ENCODE measurements at places on chromosomes 6 and 20.

- H3K4me3 ChIP-seq = no peak overlapping the region
- H3K36me3 ChIP-seq = no peaks in the 10 kb centered on the region
- H3K27ac ChIP-seq = no peak overlapping the region
- H3K27me3 ChIP-seq = no peaks in the 10 kb centered on the region
- H3K4me1 ChIP-seq = no peaks in the 10 kb centered on the region
Observed at GRCh38 chr6:5167501-5167900, 82.4 kb downstream of the PPP1R3G start.

DNA sequence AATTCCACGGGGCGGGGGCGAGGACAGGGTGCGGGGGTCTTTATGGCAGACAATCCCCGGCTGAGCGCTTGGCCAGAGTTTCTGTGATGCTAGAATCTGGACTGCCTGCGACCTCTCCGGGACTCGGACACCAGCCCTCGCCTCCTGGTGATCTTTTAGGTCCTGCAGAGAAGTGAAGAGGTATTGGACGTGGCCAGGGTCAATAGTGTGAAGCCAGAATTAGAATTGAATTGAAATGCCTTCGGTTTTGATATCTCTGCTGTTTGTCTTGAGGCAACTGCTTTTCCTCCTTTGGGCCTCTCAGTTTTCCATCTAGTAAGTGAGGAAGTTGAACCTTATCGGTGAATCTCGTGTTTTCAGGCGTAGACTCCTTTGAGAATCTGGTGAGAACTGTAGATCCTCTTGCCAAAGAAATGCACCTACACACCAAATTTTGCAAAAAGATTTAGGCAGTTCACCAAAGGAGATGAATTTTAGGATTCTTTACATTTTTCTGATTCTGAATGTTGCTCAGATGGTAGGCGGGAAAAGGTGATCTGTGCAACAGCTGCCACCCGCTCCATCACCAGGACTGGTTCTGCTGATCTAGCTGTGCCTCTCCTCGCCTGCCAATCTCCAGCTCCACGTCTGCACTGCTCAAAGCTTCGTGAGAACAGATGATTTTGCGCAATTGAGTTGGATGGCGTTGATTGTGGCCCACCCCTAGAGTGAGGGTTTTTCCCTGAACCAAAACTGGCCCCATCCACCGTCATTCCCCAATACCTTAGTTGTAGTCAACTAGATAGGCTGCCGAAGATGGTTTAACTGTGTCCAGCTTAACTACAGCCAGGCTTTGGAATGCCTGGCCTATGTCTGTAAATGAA lies 837 bp upstream of the OSER1 start:
- peaks cover 3% of the 10 kb centered on the region for H3K36me3 ChIP-seq
- peak overlapping the region; percentile 77 for H3K4me3 ChIP-seq
- H3K4me1 ChIP-seq = peaks cover 37% of the 10 kb centered on the region
- H3K27ac ChIP-seq = peak overlapping the region; percentile 94
- no peaks in the 10 kb centered on the region for H3K27me3 ChIP-seq

- H3K4me3 ChIP-seq = no peak overlapping the region
- H3K27me3 ChIP-seq = no peaks in the 10 kb centered on the region
- peaks cover 17% of the 10 kb centered on the region for H3K4me1 ChIP-seq
- H3K27ac ChIP-seq = no peak overlapping the region
- no peak for DNase-seq
Observed at GRCh38 chr6:144090384-144090783, 5.0 kb downstream of the SF3B5 start.

DNA sequence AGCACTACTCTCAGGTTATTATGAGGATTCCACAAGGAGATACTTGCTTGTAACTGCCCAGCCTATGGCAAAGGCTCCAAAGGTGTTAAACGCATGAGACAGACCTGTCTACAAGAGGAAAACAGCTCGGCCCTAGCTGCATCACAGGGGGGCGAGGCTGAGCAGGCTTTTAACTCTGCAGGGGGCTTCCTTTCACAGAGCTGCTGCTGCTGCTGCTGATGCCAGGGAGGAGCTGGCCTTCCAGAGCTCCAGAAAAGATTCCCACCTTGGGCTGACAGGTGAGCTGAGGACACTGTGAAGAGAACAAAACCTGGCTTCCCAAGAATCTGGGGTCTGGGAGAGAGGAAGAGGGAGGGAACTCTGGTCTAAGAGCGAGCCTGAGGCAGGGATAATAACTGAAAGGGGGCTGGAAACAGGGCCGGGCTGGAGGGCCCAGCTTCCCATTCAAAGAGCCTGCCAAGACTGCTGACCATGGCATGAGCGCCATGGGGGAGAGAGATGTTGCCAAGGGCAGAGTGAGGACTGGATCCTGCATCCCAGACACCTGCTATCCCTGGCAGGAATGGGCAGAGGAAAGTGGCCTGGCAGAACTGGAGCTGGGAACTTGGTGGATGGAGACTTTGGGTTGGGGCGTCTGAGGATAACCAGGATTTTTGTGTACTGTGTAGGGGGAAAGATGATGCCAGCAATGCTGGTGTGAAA lies 211.1 kb upstream of the LRFN2 start:
- DNase-seq = no peak
- H3K36me3 ChIP-seq = no peaks in the 10 kb centered on the region
- no peaks in the 10 kb centered on the region for H3K27me3 ChIP-seq
- H3K4me3 ChIP-seq = no peak overlapping the region

GRCh38 chr6:30590509-30590908 lies 19.3 kb downstream of the ABCF1 start:
- H3K27ac ChIP-seq = peak overlapping the region; percentile 36
- H3K4me1 ChIP-seq = peaks cover 20% of the 10 kb centered on the region
- H3K4me3 ChIP-seq = no peak overlapping the region

DNA sequence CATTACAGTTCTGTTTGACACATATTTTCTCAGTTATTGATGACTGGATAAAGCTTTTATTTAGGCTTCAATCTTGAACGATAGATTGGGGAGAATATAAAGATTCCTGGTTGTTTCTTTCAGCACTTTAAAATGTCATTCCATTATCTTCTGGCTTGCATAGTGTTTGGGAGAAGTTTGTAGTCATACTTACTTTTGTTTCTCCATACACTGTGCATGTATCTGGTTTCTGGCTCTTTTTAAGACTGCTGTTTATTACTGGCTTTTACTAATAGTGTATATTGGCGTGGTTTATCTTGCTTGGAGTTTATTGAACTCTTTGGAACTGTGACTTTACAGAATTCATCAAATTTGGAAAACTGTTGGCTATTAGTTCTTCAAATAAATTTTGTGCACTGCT lies 49.2 kb downstream of the RGS17 start:
- H3K27me3 ChIP-seq = no peaks in the 10 kb centered on the region
- no peaks in the 10 kb centered on the region for H3K36me3 ChIP-seq
- no peaks in the 10 kb centered on the region for H3K4me1 ChIP-seq
- H3K4me3 ChIP-seq = no peak overlapping the region

DNA sequence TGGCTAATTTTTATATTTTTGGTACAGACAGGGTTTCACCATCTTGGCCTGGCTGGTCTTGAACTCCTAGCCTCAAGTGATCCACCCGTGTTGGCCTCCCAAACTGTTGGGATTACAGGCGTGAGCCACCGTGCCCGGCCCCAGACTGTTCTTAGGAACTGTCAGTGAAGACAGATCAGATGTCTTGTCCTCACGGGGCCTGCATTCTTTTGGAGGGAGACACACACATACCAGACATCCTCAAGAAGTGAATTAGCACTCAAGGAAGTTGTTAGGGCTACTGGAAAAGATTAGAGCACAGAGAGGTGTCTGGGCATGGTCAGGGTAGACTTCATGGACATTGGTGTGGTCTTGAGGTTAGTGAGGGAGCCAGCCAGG lies 10.3 kb upstream of the LPIN3 start:
- no peak for DNase-seq
- no peaks in the 10 kb centered on the region for H3K27me3 ChIP-seq
- no peak overlapping the region for H3K4me3 ChIP-seq
- H3K4me1 ChIP-seq = peaks cover 23% of the 10 kb centered on the region

GRCh38 chr6:43833223-43833995 lies 63.4 kb downstream of the VEGFA start:
- no peaks in the 10 kb centered on the region for H3K36me3 ChIP-seq
- DNase-seq = no peak
- H3K27ac ChIP-seq = no peak overlapping the region
- H3K4me1 ChIP-seq = peaks cover 5% of the 10 kb centered on the region
- H3K4me3 ChIP-seq = no peak overlapping the region

DNA sequence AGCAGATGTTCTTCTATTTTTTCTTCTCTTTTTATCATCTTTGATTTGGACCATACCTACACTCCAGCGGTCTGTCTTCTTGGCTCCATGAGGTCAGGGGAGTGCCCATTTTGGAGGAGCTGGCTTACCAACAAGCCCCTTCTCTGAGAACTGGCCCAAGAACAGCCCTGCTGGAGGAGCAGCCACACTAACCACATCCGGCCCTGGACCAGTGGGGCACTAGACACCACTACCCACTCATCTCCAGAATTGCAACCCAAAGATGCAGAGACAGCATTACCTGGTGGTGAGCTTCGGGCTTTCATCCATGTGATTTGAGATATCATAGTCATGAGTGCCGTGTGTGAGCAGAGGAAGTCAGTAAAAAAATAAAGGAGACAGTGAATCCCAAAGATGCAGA lies 599.4 kb upstream of the CDH4 start:
- no peak for DNase-seq
- H3K27me3 ChIP-seq = no peaks in the 10 kb centered on the region
- H3K4me1 ChIP-seq = no peaks in the 10 kb centered on the region
- no peak overlapping the region for H3K4me3 ChIP-seq
- H3K27ac ChIP-seq = no peak overlapping the region

DNA sequence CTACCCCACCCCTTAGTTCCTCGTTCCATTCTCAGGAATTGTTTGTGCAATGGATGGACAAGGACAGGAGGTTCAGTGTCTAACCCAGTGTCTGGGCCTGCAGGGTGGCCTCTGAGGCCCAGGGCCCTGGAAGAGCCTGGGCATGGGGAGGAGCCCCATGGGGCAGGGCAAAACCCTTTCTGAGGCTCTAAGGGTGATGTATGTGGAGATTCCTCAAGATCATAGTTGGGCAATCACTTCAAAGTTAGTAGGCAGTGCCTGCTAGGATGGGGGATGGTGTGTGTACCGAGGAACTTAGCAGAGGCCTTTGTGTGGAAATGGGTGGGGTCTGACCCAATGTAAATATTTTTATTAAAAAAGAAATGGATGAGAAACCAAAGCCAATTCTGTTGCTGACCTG lies 6.7 kb upstream of the C2 start:
- no peaks in the 10 kb centered on the region for H3K27me3 ChIP-seq
- peak overlapping the region; percentile 6 for H3K27ac ChIP-seq
- H3K36me3 ChIP-seq = no peaks in the 10 kb centered on the region
- peaks cover 12% of the 10 kb centered on the region for H3K4me1 ChIP-seq
- no peak overlapping the region for H3K4me3 ChIP-seq

DNA sequence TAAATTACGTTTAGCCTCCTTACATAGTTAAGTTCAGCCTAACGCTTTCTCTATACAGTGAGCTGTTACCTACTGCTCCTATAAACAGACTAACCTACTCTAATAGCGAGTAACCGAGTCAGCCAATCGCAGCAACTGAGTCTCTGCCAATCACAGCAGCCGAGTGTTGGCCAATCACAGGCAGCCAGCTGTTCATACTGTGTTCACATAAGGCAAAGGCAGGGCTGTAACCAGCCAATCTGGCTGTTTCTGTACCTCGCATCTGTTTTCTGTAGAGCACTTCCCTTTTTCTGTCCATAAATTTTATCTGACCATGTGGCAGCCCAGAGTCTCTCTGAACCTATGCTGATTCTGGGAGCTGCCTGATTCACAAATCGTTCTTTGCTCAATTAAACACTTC lies 263.9 kb upstream of the JARID2 start:
- H3K27me3 ChIP-seq = no peaks in the 10 kb centered on the region
- DNase-seq = no peak
- H3K4me3 ChIP-seq = no peak overlapping the region
- no peak overlapping the region for H3K27ac ChIP-seq
- no peaks in the 10 kb centered on the region for H3K4me1 ChIP-seq

DNA sequence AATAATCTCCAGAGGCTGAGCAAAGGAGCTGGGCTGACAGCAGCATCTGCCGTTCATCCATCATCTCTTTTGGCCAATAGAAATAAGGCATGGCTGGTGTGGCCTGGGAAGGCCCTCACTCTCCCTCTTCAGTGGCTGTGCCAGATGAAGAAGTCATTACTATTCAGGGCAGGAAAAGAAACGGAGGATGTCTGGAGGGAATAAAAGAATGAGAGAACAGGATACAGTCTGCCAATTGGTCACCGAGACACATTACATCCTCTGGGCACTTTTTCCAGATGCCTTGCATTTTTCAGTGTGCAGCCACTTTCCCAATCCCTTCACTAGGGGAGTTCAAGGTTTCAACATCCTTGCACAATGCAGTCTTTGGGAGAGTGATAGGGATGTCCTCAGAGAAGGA lies 32.2 kb upstream of the VGLL2 start:
- no peaks in the 10 kb centered on the region for H3K36me3 ChIP-seq
- no peaks in the 10 kb centered on the region for H3K27me3 ChIP-seq
- H3K27ac ChIP-seq = no peak overlapping the region
- no peak overlapping the region for H3K4me3 ChIP-seq

DNA sequence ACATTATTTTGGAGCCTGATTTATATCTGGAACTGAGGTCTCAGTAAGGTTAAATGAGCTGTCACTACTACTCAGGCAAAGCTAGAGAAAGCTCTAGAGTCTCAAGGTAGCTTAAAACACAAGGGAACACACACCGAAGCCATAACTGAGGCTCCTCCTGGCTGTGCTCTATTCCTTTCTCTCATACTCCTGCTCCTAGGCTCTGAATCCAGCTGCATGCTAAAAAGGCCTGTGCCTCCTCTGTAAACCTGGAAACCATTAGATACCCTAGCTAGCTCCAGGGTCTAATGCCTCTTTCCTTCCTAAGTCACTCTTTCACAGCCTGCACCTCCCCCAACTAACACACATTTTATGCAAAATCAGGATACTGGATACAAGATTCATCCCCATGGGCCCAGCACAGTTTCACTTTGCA lies 17.1 kb downstream of the RIPOR2 start:
- no peak for DNase-seq
- H3K4me3 ChIP-seq = no peak overlapping the region
- H3K27me3 ChIP-seq = no peaks in the 10 kb centered on the region

GRCh38 chr6:97645757-97646156 lies 362.7 kb upstream of the MMS22L start:
- H3K27me3 ChIP-seq = no peaks in the 10 kb centered on the region
- H3K27ac ChIP-seq = no peak overlapping the region
- no peak overlapping the region for H3K4me3 ChIP-seq

- no peaks in the 10 kb centered on the region for H3K4me1 ChIP-seq
- no peaks in the 10 kb centered on the region for H3K27me3 ChIP-seq
- no peak overlapping the region for H3K27ac ChIP-seq
- H3K36me3 ChIP-seq = no peaks in the 10 kb centered on the region
- H3K4me3 ChIP-seq = no peak overlapping the region
Observed at GRCh38 chr6:19013026-19013705, 626.0 kb downstream of the RNF144B start.

- H3K27ac ChIP-seq = no peak overlapping the region
- no peak for DNase-seq
- H3K27me3 ChIP-seq = no peaks in the 10 kb centered on the region
- no peaks in the 10 kb centered on the region for H3K36me3 ChIP-seq
- no peak overlapping the region for H3K4me3 ChIP-seq
Observed at GRCh38 chr20:45545754-45546453, 1.3 kb downstream of the EPPIN start.

All from upper lobe of right lung (tissue), 1 donor.